Breast epithelium (tissue), 4 donors: ENCODE measurements at places on chromosomes 2 and 18.
A peak's percentile ranks its signal among the peaks of the same experiment; 100 is the strongest.

- no peak for DNase-seq
These were observed 15.9 kb downstream of the ABCG8 start for GRCh38 chr2:43854671-43855070.

GRCh38 chr2:31269087-31269486, 35.1 kb downstream of the EHD3 start:
- DNase-seq, result no peak

GRCh38 chr18:67477522-67477921, 39.0 kb downstream of the DSEL start:
- DNase-seq, result no peak

DNA sequence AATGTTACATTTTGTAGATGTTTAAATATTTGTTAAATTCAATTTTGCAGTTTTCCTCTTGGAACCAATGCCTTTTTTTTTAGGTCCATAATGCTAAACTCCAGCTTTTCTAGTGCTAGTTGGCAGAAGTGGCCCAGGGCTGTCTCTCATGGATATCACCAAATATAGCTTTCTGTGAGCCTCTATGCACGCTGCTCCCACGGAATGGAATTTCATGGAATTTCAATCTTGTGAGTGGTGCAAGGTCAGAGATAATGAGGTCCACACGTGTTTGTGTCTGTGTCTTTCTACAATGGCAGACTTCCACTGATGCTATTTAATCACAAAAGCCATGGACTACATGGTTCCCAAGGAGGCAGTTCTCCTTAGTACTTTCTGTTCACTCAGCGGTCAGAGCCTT, 191.5 kb upstream of the PARD3B start:
- no peak for DNase-seq

DNA sequence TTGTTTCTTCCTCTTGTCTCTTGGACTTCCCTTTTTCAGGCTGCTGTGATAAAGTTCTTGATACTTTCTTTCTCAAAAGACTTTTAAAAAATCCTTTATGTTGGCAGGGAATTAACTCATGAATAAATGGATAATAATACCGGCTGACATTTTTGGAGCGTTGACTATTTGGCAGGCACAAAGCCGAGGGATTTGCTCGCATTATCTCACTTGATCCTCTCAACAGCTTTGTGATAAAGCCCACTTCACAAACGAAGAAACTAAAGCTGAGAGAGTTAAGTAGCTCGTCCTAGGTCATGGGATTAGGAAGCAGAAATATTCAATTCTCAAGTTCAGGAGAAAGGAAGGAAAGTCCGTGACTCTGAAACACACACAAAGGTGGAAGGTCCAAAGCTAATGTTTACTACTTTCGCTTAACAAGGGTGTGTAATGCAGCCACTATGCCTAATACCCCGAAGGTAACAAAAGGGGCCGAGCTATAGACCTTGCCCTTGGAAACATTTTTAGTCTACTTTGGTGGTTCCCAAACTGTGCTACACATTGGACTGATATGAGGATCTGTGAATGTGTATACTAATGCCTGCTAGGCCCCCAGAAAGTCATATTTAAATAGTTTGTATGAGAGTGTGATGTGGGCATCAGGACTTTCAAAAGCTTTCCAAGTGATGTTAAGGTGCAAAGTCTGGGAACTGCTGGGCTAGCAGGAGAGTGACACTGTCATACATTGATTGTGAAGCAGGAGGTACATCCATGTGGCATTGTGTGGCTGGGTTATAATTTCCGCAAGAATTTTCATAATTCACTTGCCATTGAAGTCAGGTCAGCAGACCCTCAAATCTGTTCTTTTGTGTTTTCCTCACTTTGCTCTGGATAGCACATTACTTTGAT, 508.4 kb downstream of the PLCL1 start:
- DNase-seq, result no peak

- DNase-seq, result no peak
These were observed 8.2 kb downstream of the FBXO11 start for GRCh38 chr2:47897883-47898731.

DNA sequence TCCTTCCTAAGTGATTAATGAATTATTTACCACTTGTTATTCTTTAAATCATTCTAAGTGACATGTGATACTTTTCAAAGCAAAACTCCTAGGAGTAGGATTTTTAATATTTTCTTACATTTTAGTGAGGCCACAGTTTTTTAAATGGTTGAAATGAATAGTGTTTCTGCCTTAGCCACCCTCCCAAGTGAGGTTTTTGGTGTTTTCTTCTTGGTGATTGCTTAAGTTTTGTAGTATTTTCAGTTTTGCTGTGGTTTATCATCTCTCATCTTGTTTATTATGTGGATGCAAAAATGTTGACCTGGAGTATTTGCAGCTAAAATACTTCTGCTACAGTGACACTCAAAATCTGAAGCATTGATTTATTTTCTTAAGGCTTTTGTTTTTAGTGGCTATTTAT, 9.8 kb downstream of the AFTPH start:
- DNase-seq, result no peak

DNA sequence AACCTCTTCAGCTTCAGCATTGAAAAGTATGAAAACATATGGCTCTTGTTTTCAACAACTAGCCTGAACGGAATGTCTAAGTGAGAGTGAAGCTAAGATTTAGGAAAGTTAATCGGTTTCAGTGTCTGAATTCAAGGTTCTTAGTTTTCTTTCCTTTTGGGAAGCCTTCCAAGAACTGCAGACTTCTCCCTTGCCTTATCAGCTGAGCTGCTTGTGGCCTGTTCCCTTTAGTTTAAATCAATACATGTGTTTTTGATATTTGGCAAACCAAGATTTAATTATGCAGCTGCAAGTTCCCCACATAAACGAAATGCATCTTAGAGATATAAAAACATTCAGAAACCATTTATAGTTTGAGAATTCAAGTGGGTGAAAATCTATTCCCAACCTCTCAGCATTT, 274.3 kb upstream of the NRP2 start:
- no peak for DNase-seq

- DNase-seq, result no peak
These were observed 36.6 kb downstream of the SMIM21 start for GRCh38 chr18:75390854-75391253.

GRCh38 chr2:241049739-241050623, 51.6 kb downstream of the SNED1 start:
- peak; percentile 14 for DNase-seq

DNA sequence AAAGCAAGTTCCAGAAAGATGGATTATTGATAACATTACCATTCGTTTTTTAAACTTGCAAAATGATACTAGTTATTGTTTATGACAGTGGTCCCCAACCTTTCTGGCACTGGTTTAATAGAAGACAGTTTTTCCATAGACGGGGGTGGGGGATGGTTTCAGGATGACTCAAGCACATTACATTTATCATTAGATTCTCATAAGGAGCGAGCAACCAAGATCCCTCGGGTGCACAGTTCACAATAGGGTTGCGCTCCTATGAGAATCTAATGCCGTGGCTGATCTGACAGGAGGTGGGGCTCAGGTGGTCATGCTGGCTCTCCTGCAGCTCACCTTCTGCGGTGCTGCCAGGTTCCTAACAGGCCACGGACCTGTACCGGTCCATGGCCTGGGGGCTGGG, 86.2 kb downstream of the BCL2 start:
- no peak for DNase-seq

DNA sequence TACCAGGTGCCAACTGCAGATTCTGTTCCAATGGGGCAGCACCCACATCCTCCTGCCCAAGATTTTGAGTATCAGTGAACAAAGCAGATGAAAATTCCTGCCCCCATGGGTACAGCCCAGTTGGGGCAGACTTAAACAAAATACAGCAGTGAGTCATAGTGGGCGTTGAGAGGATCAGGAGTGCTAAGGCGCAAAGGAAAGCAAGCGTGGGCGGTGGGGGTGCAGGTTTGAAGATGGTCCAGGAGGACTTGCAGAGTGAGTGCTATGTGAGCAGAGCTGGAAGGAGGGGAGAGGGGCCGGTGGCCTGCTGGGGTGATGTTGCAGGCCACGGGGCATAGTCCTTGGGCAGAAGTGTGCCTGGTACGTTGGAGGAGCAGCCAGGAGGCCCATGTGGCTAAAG, 24.7 kb downstream of the STEAP3 start:
- DNase-seq, result no peak

DNA sequence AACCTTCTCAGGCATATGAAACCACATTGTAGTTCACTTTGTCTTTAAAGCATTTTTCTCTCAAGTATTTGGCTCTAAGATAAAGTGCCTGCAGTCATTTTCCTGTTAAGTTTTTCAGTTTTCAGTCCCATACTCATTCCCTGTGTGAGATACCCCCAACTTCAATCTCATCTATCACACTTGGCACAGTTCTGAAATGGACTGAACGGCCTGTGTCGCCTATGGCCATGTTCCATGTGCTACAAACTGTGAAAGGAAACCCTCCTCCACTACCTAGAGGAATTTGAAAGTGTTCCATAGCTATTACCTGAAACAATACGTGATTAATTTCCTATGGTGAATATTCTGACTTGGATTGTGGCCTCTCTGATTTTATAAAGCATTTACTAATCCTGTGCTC, 319.1 kb downstream of the CTNNA2 start:
- no peak for DNase-seq

GRCh38 chr18:23684515-23685197, 4.6 kb upstream of the LAMA3 start:
- DNase-seq, result no peak

DNA sequence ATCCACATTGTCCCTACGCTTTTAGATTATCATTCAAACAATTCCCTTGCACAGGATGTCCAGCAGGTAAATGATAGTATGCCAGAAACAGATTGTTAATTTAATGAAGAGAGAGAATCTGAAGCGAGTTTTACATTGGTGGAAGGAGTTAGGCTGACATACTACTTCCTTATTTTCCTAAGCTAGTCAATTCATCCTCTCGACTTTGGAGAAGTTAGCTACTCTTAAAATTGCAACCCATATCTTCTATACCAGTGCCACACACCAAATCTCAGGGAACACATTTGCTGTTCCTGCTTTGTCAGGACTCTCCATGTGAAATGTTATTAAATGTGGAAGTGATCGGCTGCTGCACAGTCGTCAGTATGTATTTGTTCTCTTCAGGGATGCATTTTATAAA, 249.2 kb downstream of the NAPG start:
- DNase-seq, result no peak

DNA sequence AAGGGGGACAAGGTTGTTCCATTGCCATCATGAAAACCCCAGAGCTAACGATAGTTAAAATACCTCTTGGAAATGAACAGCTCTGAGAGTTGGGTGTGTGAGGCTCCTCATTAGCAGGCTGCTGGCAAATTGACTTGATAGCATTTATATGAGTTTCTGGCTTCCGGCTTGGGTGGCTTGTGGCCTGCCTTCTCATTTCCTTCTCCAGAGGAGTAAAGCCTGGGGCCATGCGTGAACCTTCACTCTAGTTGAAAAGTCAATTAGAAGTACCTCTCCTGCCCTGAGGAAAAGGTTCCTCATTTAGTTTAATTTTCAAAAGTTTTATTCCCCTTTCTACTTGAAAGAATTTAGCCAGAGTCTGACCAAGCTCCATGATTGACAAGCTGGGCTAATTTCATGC, 67.1 kb downstream of the MGAT5 start:
- DNase-seq, result peak; percentile 49

GRCh38 chr2:191942739-191943103, 95.8 kb upstream of the CAVIN2 start:
- no peak for DNase-seq

GRCh38 chr2:234286956-234287355, 209.9 kb downstream of the ARL4C start:
- DNase-seq, result no peak

GRCh38 chr2:58520903-58521302, 279.8 kb upstream of the FANCL start:
- no peak for DNase-seq

GRCh38 chr2:144948205-144948855, 428.4 kb upstream of the ZEB2 start:
- DNase-seq, result no peak

GRCh38 chr18:39604836-39605235, 2039.2 kb upstream of the CELF4 start:
- DNase-seq, result no peak

- DNase-seq, result peak; percentile 49
These were observed 155.9 kb downstream of the LAMA3 start for GRCh38 chr18:23844991-23845680.

DNA sequence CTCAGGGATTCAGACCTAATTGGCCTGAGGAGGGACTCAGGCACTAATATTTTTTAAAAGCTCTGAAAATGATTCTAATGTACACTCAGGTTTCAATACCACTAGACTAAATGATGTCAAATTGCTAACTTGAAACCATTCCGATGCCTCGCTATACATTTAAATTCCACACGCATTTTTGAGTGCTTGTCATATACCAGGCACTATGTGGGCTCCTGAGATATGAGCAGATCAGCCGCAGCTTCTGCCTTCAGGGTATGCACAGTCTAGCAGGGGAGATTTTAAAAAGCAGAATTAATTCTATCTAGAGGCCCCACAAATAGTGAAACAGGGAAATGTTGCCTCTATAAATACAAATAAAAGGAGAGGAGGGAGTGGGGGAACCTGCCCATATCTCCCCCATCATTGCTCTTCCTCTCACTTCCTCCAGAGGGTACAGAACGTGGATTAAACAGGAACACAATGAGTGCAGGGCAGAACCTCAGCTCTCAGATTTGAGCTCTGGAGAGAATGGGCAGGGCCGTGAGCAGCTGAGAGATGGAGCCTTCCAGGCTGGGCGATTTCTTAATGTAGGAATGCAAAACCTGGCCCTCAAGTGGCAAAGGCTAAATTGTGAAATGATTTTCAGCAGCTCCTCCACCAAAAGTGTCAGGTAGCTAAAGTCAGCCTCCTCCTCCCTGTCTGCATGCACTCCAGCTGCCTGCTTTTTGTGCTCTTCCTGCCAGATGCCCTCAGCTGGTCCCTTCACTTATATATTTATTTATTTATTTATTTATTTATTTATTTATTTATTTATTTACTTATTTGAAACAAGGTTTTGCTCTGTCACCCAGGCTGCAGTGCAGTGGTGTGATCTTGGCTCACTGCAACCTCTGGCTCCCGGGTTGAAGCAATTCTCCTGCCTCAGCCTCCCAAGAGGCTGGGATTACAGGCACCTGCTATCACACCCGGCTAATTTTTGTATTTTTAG, 24.6 kb upstream of the LBH start:
- no peak for DNase-seq

DNA sequence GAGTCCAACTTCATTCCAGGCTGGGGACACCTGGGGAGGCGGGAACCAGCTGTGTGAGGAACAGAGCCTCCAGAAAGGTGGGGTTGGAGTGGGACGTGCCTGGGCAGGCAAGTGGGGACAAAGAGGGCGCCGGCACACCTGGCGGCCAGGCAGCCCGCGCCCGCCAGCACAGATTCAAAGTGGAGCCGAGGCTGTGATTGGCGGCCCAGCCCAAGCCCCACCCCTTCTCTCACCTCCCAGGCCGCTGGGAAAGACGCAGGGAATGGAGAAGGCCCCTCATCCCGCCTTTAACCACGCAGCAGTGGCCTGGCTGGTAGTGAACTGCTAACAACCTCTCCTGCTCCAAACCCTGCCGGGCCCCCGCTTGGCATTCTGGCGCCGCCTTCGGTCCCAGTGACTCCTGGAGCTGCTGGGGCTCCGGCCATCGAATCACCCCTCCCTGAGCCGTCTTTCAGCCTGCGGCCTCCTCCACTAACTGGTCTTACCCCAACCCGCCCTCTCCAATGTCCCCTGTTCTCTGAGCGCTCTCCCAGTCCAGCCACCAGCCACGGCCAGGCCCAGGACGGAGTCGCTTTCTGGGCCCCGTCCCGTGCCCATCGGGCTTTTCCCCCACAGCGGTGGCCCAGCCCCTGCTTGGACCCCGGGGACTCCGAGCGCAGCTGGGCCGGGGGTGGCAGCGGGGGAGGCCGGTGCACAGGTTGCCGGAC, 27.9 kb upstream of the PTMA start:
- DNase-seq, result peak; percentile 77

GRCh38 chr2:186771395-186771794, 77.5 kb downstream of the FAM171B start:
- DNase-seq, result no peak
